ENCODE measurements at places on chromosomes 3 and 15. TPM values are rescaled to one million over a fixed set of nuclear protein-coding genes. Genes with fewer than 3 reads are reported as not detected.

DNA sequence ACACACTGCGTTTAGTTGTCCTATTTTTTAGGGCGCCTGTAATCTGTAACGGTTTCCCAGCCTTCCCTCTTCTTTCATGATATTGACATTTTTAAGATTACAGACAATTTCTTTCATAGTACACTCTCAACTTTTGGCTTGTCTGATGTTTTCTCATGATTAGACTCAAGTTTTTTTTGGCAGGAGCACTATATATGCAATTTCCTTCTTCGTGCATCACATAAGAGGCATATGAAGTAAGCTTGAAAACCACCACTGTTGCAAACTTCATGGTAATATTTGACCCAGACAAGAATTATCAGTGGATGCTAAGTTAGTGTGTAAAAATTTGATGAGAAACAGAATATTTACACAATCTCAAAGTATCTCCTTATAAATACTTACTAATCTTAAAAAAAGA, 119.2 kb upstream of the CMC1 start:
- H3K4me3 ChIP-seq: no peak overlapping the region
- H3K27me3 ChIP-seq: no peaks in the 10 kb centered on the region
- H3K27ac ChIP-seq: no peak overlapping the region
- H3K4me1 ChIP-seq: no peaks in the 10 kb centered on the region
- H3K36me3 ChIP-seq: no peaks in the 10 kb centered on the region
- DNase-seq: no peak

- DNase-seq: no peak
- peaks cover 7% of the 10 kb centered on the region for H3K4me1 ChIP-seq
- no peak overlapping the region for H3K27ac ChIP-seq
- no peaks in the 10 kb centered on the region for H3K36me3 ChIP-seq
Observed at GRCh38 chr3:43534675-43535074, 87.1 kb downstream of the ANO10 start.

- no peak overlapping the region for H3K4me3 ChIP-seq
- H3K36me3 ChIP-seq: no peaks in the 10 kb centered on the region
- no peak for DNase-seq
- no peaks in the 10 kb centered on the region for H3K4me1 ChIP-seq
- H3K27ac ChIP-seq: no peak overlapping the region
Observed at GRCh38 chr3:17354341-17354740, 388.1 kb downstream of the TBC1D5 start.

GRCh38 chr3:137767538-137768360, 3.6 kb downstream of the SOX14 start:
- no peak overlapping the region for H3K4me3 ChIP-seq
- peaks cover 99% of the 10 kb centered on the region for H3K27me3 ChIP-seq
- H3K36me3 ChIP-seq: no peaks in the 10 kb centered on the region
- no peak for DNase-seq
- peaks cover 3% of the 10 kb centered on the region for H3K4me1 ChIP-seq
- H3K27ac ChIP-seq: no peak overlapping the region

DNA sequence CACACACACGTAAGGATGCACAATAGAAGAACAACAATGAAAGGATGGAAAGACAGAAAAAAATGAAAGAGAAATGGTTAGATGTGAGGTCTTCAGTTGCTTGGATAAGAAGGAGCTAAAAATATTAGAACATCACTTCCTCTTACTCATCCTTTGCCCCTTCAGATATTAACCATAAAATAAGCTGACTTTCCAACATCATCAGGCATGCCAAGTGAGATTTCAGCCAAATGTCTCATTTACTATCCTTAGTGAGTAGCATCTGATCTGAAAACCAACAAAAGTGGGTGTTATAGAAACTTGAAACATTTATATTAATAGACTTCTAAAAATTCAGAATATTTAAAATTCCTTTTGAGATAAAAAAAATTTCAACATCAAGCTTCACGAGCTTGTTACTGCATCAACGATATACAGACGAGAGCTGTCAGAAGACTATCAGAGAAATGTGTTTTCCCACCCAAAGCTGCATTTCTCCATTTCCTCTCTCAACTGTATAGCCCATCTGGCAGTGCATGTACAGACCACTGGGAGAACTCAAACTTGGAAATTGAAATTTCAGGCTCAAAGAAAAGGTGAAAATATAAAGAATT, 25.4 kb upstream of the LSAMP start:
- no peaks in the 10 kb centered on the region for H3K36me3 ChIP-seq
- H3K27me3 ChIP-seq: no peaks in the 10 kb centered on the region
- DNase-seq: no peak
- H3K4me1 ChIP-seq: no peaks in the 10 kb centered on the region
- H3K27ac ChIP-seq: no peak overlapping the region

Gene SLC9A9
- total RNA-seq: 1.3 TPM

DNA sequence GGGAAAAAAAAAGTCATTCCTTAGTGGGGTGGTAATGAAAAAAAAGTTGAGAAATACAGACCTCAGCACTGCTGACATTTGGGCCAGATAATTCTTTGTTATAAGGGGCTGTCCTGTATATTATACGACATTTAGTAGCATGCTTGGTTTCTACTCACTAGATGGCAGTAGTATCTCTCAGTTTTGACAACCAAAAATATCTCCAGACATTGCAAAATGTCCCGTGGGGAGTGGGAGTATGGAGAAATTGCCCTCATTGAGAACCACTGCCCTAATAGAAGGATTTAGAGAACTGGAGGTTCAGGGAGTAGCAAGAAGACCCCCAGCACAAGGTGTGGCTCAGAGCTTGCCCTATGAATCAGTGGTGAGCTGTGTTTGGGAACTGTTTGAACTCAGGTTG, 28.6 kb upstream of the TEX264 start:
- H3K36me3 ChIP-seq: peaks cover 43% of the 10 kb centered on the region
- peak; percentile 8 for DNase-seq
- H3K27me3 ChIP-seq: no peaks in the 10 kb centered on the region

- peaks cover 5% of the 10 kb centered on the region for H3K36me3 ChIP-seq
- H3K27ac ChIP-seq: peak overlapping the region; percentile 76
- H3K4me1 ChIP-seq: peaks cover 40% of the 10 kb centered on the region
- DNase-seq: peak; percentile 58
Observed at GRCh38 chr3:52055537-52056351, 627 bp downstream of the DUSP7 start.

DNA sequence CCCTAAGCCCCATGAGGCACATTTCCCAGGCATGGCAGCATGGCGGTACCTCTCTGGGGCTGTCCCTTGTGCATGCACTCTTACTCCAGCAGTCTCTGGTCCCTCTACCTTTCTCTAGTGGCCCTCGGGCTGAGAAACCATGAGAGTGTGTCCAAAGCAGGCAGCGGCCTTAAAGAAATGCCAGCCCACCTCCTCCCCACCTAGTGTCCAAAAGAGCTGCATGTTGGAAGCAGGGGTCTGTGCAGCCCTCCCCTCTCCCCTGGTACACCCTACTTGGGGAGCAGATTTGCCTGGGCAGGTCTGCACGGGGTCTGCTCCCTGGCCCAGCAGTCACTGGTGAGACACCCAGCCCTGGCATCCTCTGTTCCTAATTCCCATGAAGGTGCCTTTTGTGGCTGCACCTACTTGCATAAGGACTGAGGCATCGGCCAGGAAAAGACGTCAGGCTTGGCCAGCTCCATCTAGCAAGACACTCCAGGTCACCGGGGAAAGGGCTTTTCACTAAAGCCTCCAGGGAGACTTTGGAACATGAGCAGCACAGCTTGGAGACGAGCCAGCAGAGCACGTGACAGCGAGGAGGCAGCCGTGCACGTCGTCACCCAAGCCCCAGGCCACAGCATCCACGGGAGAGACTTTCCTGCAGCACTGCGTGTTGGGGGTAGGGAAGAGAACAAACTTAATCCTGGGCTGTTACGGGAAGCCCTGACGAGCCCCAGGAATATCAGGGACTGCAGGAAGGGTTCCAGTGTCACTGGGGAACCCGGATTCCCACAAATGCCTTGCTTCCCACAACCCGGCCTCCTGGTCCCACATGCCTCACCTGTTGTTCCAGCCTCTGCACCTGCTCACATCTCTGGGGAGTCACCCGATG, 38.8 kb downstream of the TM2D3 start:
- no peaks in the 10 kb centered on the region for H3K4me1 ChIP-seq
- no peak for DNase-seq
- no peaks in the 10 kb centered on the region for H3K27me3 ChIP-seq
- no peaks in the 10 kb centered on the region for H3K36me3 ChIP-seq
- no peak overlapping the region for H3K27ac ChIP-seq

Gene FILIP1L
- 29.2 TPM for total RNA-seq

DNA sequence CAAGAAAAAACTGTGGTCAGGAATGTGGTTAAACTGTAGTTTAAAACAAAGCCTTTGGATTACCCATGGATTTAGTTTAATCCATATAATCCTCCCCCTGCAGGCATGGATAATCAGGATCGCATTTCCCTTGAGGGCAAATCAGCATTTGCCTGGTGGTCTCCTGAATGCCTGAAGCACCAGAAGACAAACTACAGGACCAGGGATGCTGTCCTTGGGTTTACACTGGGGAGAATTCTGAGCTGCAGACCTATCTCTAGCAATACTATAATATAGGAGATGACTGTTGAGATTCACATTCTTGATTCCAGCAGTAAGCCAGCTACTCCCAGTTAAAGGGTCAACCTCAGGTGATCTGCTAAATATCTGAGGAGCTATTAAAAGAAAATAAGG, 10.6 kb downstream of the PIK3CB start:
- H3K4me1 ChIP-seq: peaks cover 10% of the 10 kb centered on the region
- no peak overlapping the region for H3K4me3 ChIP-seq
- peaks cover 3% of the 10 kb centered on the region for H3K36me3 ChIP-seq
- DNase-seq: no peak
- no peaks in the 10 kb centered on the region for H3K27me3 ChIP-seq

DNA sequence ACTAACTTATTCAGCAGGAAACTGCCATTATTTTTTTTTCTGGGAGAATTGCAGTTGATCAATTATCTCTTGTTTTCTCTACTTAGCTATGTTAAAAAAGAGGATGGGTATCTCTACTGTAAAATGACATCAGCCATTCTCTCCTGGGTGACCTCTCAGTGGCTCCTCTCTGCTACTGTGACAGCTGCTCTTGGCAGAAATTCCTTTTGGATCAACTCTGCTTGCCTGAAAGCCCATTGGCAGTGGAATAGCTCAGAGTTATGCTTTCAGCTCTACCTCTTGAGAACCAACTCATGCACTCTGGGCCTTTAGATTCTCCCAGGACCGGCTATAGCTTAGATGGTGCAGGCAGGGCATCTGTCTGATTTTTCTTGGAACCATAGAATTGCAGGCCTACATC, 99.9 kb upstream of the GAP43 start:
- peaks cover 4% of the 10 kb centered on the region for H3K27me3 ChIP-seq
- no peak overlapping the region for H3K4me3 ChIP-seq
- no peaks in the 10 kb centered on the region for H3K36me3 ChIP-seq
- DNase-seq: no peak
- peaks cover 4% of the 10 kb centered on the region for H3K4me1 ChIP-seq

Gene IQCH
- 2.6 TPM for total RNA-seq

- H3K4me1 ChIP-seq: no peaks in the 10 kb centered on the region
- DNase-seq: no peak
- H3K4me3 ChIP-seq: no peak overlapping the region
- no peak overlapping the region for H3K27ac ChIP-seq
Observed at GRCh38 chr3:25088284-25088683, 339.8 kb upstream of the RARB start.

DNA sequence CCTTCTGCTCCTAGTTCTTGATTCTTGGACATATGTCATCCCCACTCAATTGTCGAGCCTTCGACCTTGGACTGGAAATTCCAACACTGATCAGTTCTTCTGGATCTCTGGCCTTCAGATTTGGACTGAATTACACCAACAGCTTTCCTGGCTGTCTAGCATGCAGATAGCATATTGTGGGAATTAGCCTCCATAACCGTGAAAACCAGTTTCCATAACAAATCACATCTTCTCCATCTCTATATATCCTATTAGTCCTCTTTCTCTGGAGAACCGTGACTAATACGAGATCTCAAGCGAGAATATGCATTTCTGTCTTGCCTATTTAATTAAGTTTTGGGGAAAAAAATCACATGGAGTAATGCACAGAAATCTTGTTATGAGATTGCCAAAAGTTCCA, 8.8 kb upstream of the BCHE start:
- H3K4me3 ChIP-seq: no peak overlapping the region
- no peak for DNase-seq
- H3K27ac ChIP-seq: no peak overlapping the region

GRCh38 chr3:171362575-171362974, 97.6 kb downstream of the TNIK start:
- H3K27me3 ChIP-seq: no peaks in the 10 kb centered on the region
- no peak overlapping the region for H3K27ac ChIP-seq
- H3K4me3 ChIP-seq: no peak overlapping the region
- no peaks in the 10 kb centered on the region for H3K36me3 ChIP-seq

- H3K36me3 ChIP-seq: no peaks in the 10 kb centered on the region
- H3K27ac ChIP-seq: no peak overlapping the region
- no peak overlapping the region for H3K4me3 ChIP-seq
- no peak for DNase-seq
- H3K4me1 ChIP-seq: no peaks in the 10 kb centered on the region
- no peaks in the 10 kb centered on the region for H3K27me3 ChIP-seq
Observed at GRCh38 chr15:68419301-68420175, 12.4 kb downstream of the ITGA11 start.

- no peaks in the 10 kb centered on the region for H3K4me1 ChIP-seq
- H3K27ac ChIP-seq: no peak overlapping the region
- peaks cover 18% of the 10 kb centered on the region for H3K27me3 ChIP-seq
- H3K36me3 ChIP-seq: no peaks in the 10 kb centered on the region
- no peak for DNase-seq
Observed at GRCh38 chr15:37134244-37134643, 33.9 kb upstream of the MEIS2 start.

DNA sequence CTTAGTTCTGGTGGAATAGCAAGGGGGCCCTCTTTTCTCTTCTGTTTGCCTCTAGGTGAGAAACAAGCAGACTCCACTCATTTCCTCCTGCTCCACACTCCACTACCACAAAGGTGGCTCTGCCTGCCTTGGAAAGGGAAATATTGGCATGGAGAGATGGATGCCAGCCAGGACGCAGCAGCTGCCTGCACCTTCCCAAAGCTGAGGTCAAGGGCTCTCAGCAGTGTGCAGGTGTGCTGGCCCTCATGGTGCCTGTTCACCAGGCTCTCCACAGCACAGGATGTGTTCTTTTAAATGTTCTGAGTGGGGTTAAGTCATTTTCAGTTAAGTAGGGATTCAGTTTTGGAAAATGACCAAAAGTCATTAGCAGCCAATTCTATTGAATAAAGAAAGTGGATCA, 211.2 kb upstream of the STRIT1 start:
- H3K4me1 ChIP-seq: no peaks in the 10 kb centered on the region
- H3K27ac ChIP-seq: no peak overlapping the region
- H3K27me3 ChIP-seq: no peaks in the 10 kb centered on the region
- DNase-seq: no peak
- H3K4me3 ChIP-seq: no peak overlapping the region

GRCh38 chr3:4079339-4080195, 223.6 kb upstream of the SETMAR start:
- no peaks in the 10 kb centered on the region for H3K4me1 ChIP-seq
- H3K27me3 ChIP-seq: no peaks in the 10 kb centered on the region
- H3K36me3 ChIP-seq: no peaks in the 10 kb centered on the region
- DNase-seq: no peak
- H3K27ac ChIP-seq: no peak overlapping the region
